ENCODE measurements at places on chromosomes 11 and 22. TPM values are rescaled to one million over a fixed set of nuclear protein-coding genes. Genes with fewer than 3 reads are reported as not detected.

The CNIH2 gene
- total RNA-seq = 0.63 TPM

The UBQLN3 gene
- total RNA-seq = not detected

The ELFN2 gene
- total RNA-seq = 9.0 TPM

The ANKK1 gene
- total RNA-seq = not detected

The VSTM5 gene
- total RNA-seq = under 0.01 TPM

The C11orf86 gene
- not detected for total RNA-seq

The ATL3 gene
- 43.0 TPM for total RNA-seq

The PANX3 gene
- not detected for total RNA-seq

The RIMBP3B gene
- total RNA-seq = not detected

The DAGLA gene
- 7.6 TPM for total RNA-seq

The ACTN3 gene
- total RNA-seq = under 0.01 TPM

The SPATA19 gene
- total RNA-seq = not detected

The FOLR2 gene
- total RNA-seq = not detected

The ZBED4 gene
- total RNA-seq = 18.6 TPM

The APOA5 gene
- not detected for total RNA-seq

The ARCN1 gene
- 82.3 TPM for total RNA-seq

The LRP4 gene
- 13.9 TPM for total RNA-seq

The AGBL2 gene
- total RNA-seq = 2.8 TPM

The APOBEC3H gene
- total RNA-seq = not detected

The FXYD6 gene
- 12.2 TPM for total RNA-seq

The PATE4 gene
- not detected for total RNA-seq

The MISFA gene
- total RNA-seq = not detected

The POTEH gene
- total RNA-seq = not detected

The SYCE3 gene
- not detected for total RNA-seq

The BTBD18 gene
- not detected for total RNA-seq

The MGAT3 gene
- total RNA-seq = 0.16 TPM

The OR51S1 gene
- total RNA-seq = not detected

The FGF4 gene
- total RNA-seq = not detected

The CBLIF gene
- not detected for total RNA-seq

The BAIAP2L2 gene
- total RNA-seq = 6.0 TPM

All from mesangial cell (primary cell).